ENCODE measurements at places on chromosomes 12 and 14.

DNA sequence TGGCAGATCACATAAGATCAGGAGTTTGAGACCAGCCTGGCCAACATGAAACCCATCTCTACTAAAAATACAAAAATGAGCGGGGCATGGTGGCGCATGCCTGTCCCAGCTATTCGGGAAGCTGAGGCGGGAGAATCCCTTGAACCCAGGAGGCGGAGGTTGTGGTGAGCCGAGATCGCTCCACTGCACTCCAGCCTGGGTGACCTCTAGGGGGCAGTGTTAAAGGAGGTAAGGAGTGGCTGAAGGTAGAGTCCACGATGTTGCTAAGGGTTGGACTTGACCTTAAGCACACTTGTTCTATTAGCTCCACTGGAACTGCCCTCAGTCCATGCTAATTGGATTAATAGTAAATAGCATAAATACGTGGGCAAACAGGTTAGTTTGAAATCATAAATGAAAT, 62.4 kb upstream of the PSMC1 start:
- no peak for DNase-seq

GRCh38 chr14:99539491-99539890, 58.3 kb downstream of the CCNK start:
- DNase-seq, result no peak

DNA sequence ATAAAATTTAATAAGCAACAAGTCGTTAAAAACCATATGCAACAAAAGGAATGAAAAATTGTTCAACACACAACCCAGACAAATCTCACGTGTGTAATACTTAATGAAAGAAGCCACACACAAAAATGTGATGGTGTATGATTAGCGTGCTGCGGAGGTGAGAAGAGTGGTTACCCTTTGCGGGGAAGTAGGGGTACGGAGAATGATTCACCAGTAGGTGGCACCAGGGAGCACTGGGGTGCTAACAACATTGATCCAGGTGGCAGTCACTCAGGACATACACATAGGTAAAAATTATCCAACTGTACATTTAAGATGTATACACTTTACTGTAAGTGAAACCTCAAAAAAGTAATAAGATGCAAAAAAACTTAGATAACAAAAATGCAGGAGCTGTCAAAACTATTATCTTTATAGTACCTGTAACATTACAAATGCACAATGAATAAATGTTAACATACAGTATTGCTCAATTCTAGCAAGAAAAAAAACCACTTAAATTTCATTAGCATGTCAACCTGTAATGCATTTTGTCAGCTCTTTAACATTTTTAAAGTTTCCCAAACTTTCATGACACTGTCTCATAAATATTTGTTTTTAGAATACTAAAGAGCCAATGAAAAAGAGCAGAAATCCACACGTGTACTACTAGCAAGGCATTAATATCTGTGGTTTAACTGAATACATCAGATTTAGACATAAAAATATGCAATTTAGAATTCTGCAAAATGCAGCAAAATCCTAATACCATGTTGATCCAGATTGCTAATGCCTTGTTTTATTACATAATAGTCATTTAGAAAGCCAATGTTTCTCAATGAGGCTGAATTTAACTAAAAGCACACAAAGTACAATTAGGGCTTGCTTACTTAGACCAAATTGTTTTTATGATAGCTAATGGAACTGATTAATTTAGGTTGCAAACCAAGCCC, 46.7 kb downstream of the TMCC3 start:
- DNase-seq, result peak; percentile 27

DNA sequence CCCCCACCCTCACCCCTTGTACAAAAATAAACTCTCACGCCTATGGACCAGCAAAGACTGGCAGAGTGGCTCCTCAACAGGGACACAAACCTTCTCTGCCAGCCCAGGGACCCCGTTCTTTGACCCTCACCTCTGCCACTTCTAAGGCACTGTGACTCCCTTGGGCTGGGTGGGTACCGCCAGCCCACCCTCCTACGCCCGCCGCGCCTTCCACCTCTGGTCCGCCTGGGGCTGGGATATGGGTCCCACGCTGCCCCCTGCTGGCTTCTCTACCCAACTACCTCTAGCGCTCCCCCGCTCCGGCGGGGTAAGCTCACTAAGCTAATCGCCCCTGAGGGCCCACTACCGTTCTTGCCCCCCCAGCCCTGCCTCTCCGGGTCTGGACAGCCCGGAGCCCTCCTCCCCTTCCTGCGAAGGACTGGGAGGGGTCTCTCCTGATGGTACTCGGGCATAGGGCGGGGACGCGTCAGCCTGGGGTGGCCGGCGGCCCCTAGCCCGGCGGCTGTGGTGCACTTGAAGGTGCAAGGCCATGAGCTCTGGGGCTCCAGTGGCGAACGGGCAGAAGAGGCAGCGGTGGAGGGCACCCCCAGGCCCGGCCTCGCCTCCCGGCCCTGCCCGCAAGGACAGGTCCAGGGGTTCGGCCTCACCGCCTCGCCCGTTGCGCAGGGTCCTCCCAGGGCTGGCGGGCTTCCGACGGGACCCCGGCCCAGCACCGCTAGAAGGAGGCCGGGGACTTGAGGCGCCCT, 8.1 kb downstream of the ZNF219 start:
- DNase-seq, result no peak

DNA sequence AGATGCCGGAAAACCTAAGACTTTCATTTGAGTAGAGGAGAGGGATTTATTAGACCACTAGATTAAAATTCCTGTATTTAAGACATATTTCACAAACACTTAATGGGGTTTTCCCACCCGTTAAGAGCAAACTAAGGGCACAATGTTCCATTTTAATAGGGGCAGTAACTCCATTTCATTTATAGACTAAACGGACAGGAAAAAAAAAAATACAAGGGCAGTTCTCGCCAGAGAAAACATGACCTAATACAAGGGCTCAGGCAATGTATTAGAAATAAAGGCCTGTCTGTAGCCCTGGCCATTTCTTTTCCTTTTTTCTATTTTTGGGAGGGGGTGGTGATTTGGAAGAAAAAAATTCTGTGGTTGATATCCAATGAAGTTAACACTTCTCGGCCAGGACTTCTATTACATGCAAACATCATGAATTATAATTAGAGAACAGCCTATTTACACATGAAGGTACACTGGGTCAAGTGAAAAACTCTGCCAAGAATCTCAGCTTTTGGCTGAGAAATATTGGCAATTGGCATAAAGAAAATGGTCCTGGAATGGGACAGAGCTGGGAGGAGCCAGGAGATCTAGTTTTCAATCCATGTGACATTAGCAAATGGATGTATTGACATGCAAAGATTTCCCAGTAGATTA, 641.1 kb upstream of the TBX3 start:
- no peak for DNase-seq

DNA sequence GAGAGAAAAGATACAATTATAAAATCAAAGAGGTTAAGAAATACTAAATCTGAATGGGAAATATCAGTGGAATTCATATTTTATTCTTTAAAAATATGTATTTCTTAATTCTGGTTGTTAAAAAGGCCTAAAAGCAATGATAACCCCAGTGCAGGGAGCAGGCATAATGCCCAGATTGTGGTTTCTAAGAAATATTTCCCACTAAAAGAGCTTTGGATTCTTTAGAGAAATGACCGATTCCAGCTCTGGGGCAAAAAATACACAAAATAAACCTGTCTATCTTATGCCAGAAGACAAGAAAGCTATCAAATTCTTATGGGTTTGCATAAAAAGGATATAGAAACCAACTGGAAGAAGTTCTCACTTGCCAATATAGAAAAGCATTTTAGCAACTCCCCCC, 71.6 kb downstream of the PDE6H start:
- no peak for DNase-seq

GRCh38 chr12:80892597-80893445, 44.9 kb downstream of the LIN7A start:
- DNase-seq, result no peak

GRCh38 chr14:103741876-103742275, 26.3 kb downstream of the ZFYVE21 start:
- no peak for DNase-seq

DNA sequence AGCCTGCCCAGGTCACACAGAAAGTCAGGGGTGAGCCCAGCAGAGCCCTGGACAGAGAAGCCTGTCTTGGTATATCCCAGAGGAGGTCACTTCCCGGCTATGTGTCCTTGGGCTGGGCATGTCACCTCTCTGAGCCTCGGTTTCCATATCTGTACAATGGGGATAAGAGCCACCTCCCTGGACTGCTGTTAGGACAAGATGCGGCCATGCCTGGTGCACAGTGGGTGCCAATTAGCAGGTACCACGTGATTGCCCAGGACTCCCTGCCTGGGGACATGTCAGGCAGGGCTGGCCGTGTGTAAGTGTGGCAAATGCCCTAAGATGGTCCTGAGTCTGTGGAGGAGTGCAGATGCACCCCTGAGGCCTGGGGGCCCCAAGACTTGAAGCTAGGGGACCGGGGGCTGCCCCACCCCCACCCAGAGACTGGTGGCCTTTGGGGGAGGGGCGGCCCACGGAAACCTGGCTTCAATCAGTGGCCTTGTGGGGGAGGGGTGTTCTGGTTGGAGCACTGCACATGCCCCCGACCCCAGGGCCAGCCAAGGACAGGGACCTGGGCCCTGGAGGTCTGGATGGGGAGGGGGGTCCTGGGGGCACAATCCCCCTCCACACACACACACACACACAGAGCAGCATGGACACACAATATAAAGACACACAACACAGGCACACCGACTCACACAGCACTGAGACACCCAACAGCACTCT, 878 bp downstream of the TMEM119 start:
- no peak for DNase-seq

GRCh38 chr14:71395151-71395604, 487.9 kb downstream of the PCNX1 start:
- DNase-seq, result no peak

DNA sequence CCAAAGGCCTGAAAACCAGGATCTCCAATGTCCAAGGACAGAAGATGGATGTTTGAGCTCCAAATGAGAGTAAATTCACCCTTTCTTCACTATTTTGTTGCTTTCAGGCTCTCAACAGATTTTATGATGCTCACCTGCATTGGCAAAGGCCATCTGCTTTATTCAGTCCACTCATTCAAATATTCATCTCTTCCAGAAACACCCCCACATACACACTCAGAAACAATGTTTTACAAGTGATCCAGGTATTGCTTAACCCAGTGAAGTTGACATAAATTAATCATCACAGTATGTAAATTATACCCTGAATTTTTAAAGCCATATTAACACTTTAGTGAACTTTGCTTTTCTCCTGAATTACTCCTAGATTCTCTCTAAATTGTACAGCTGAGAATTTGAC, 63.3 kb downstream of the DUSP6 start:
- no peak for DNase-seq

DNA sequence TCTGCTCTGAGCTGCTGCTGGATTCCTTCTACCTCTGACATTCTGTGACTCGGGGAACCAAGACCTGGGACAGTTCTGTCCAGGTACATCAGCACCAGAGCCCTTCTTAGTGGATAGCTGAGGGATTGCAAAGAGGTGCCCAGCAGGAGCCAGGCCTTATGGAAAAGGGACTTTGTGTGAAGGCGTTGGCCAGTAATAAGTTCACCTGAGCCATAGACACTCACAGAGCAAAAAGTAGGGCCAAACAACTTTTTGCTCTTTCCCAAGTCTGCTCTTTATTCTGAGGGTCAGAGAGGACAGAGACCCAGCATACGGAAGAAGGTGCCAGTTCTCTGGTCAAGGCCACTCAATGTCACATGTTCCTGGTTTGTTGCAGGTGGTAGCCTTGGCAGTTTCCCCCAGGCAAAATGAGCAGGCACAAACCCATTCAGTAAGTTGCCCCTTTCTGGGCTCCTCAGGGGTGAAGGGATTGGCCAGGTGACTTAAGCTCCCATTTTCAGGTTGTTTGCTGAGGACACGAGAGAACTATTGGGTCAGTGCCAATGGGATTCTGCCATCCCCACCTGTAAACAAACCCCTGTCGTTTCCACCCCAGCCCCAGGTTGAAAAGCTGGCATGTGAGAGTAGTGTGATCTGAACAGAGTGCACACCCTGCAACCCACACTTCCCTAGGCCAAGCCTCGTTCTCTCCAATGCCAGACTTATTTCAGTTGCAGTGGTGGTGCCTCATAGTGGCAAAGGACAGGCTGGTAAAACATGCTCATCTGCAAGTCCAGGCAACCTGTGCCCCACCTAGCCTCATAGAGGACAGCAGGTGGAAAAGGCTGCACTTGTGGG, 150.3 kb downstream of the SMOC1 start:
- no peak for DNase-seq

GRCh38 chr14:72610831-72611200, 283.1 kb downstream of the DPF3 start:
- no peak for DNase-seq

GRCh38 chr12:68807576-68808387, at the start of gene MDM2:
Gene MDM2, plus strand, starts transcription at chr12:68808177. Its CDS starts 301 bp downstream, at chr12:68808478.
- peak; percentile 98 for DNase-seq

- DNase-seq, result no peak
These were observed 19.6 kb downstream of the CMKLR1 start for GRCh38 chr12:108319277-108320234.

- no peak for DNase-seq
These were observed 918.0 kb downstream of the AACS start for GRCh38 chr12:125983094-125983783.

GRCh38 chr14:61188978-61189808, 91.9 kb downstream of the TMEM30B start:
- DNase-seq, result no peak
